ENCODE measurements at places on chromosomes 7 and 10.

- DNase-seq: peak; percentile 79
Observed at GRCh38 chr10:76547352-76547972, 1090.1 kb downstream of the KCNMA1 start.

- DNase-seq: no peak
Observed at GRCh38 chr10:95832216-95833041, 75.3 kb upstream of the CC2D2B start.

DNA sequence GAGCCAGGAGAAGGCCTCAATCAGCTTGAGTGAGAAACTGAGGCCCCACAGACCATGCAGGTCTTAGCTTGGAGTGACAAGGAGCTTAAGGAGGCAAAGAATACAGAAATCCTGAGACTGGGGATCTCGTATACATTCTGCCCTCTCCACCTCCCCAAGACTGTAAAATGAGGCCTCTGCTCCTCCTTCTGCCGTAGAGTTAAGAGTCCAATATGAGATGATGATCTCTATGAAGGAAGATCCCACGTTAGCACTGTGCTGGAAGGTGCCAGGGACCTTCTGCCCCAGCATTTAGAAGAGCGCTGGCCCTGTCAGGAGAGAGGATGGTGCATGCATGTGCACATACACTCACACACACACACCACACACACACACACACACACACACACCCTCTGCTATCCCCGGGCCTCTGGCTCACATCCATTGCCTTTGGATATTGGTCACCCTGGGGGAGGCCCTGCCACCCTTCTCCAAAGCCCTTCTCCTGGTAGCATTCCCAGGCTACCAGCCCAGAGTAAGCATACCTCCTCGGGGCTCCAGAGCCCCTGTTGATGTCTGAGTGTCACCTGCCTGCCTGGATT lies 15.0 kb downstream of the ZCCHC24 start:
- DNase-seq: no peak

DNA sequence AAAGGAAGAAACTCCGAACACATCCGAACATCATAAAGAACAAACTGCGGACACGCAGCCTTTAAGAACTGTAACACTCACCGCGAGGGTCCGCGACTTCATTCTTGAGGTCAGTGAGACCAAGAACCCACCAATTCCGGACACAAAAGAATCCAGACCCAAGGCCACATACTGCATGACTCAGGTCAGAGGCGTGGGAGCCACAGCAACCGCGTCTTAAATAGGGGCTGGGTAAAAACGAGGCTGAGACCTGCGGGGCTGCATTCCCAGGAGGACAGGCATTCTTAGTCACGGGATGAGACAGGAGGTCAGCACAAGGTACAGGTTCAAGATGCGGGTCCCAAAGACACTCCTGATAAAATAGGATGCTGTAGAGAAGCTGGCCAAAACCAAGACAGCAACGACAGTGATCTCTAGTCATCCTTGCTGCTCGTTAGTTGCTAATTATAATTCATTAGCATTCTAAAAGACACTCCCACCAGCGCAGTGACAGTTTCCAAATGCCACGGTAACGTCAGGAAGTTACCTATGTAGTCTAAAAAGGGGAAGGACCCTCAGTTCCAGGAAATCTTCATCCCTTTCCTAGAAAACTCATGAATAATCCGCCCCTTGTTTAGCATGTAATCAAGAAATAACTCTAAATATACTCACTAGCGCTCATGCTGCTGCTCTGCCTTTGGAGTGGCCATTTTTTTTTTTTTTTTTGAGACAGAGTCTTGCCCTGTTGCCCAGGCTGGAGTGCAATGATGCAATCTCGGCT lies 19.3 kb downstream of the AP5Z1 start:
- no peak for DNase-seq

DNA sequence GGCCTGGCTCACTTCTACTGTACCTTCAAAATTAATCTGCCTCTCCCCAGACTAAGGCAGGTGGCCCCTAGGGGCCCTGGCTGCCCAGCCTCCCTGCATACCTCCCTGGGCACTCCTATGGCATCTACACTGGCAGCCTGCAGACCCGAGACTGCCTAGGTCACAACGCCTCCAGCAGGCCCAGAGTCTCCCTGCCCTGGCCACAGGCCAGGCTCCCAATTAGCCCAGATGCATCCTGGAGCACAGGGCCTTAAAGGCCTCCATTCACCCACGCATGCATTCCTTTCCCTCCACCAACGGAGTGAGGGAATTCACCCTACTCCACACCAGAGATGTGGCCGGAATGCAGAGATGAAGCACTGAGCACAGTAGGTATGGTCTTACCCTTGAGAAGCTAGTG lies 1.9 kb downstream of the CHAT start:
- no peak for DNase-seq

DNA sequence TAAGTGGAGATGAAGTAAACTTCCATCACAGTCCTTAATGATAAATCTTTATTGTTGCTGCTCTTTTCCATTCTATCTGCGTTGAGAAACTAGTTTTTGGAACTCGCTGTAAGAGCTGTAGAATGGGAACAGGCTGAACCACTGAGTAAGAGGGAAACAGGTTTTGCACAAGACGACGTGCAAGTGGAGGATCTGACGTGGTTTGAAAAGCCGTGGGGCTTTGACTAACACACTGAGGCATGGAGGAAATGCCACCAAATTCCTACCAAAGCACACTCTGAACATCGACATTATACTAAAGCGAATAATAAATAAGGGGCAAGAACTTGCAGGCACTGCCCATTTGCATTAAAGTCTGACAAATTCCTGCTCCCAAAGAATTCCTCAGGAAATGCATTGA lies 160.6 kb downstream of the KLF6 start:
- DNase-seq: no peak

DNA sequence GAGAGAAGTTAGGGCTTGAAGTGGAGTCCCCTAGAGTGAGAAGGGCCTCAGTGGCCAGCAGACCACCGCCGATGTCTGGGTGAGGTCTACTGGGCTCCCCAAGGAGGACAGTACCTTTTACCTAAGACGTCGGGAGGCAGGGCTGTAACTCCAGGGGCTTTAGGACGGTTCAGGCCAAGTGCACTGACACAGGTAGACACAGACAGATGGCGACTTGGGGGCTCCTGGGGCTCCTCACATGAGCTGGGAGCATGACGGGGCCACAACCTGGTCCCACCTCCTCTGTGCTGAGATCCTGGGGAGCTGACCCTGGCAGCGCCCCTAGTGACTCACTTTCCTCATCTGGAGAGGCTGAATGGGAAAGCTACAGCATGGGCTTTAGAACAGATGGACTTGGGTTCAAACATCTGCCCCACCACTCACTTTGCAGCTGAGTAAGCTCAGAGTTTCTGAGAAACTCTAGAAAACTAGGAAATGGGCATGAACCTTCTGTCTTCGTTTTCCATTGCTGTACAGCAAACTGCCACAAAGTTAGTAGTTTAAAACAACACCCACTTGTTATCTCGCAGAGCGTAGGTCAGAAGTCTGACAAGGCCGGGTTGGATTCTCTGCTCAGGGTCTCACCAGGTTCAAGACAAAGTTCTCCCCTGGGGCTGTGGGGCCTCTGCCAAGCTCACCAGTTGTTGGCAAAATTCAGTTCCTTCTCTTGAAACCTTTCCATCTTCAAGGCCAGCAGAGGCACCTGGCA lies 4.7 kb upstream of the COMTD1 start:
- no peak for DNase-seq

DNA sequence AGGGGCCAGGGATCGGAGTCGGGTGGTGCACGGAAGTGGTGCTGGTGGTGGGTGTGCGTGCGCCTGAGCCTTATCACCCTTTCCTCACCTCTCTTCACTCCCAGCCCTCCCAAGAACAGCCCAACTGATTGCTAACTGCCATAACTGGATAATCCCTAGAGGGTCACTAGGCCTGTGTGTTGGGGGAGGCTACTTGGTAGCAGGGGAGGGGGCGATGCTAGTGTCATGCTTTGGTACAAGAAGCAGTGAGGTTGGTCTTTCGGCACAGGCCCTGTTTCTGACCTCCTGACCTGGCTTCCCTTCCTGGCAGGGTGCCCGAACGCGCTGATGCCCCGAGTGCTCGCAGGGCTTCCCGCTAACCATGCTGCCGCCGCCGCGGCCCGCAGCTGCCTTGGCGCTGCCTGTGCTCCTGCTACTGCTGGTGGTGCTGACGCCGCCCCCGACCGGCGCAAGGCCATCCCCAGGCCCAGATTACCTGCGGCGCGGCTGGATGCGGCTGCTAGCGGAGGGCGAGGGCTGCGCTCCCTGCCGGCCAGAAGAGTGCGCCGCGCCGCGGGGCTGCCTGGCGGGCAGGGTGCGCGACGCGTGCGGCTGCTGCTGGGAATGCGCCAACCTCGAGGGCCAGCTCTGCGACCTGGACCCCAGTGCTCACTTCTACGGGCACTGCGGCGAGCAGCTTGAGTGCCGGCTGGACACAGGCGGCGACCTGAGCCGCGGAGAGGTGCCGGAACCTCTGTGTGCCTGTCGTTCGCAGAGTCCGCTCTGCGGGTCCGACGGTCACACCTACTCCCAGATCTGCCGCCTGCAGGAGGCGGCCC lies 652 bp downstream of the KAZALD1 start:
- DNase-seq: peak; percentile 75

GRCh38 chr10:115023715-115024114 lies 69.5 kb upstream of the ATRNL1 start:
- DNase-seq: no peak
